Suppressor macrophage (primary cell): ENCODE measurements at places on chromosomes 3 and 15.
A peak's percentile ranks its signal among the peaks of the same experiment; 100 is the strongest.

DNA sequence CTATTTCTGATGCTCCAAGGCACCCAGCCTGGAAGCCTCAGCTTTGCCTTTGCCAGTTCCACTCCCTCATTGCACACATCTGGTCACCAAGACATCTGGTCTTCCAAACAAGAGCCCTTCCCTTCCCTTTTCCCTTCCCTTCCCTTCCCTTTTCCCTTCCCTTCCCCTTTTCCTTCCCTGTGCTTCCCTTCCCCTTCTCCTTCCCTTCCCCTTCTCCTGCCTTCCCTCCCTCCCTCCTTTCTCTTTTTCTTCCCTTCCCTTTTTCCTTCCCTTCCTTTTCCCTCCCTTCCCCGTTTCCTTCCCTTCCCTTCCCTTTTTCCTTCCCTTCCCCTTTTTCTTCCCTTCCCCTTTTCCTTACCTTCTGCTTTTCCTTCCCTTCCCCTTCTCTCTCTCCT lies 2.4 kb upstream of the CGNL1 start:
- DNase-seq = no peak

DNA sequence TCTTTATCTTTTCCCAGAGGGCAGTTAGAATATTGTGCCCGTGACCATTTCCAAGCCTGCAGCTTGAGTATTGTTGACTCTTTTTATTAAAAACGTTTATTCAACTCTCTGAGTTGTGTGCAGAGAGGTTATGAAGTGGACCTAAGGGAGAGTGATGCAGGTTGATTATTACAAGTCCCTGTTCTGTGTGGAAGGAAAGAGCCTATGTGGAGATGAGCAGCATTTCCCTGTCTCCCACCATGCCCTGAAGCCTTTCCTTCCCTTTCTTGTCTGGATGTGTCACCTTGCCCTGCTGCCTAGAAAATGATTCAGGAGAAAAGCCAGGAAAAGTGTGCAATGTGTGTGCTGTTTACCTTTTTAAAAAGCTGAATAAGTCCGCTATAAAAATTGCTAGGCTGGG lies 19.4 kb downstream of the ZPLD1 start:
- DNase-seq = no peak

GRCh38 chr3:188304501-188304900 lies 150.5 kb downstream of the LPP start:
- DNase-seq = no peak

- DNase-seq = no peak
Measured at GRCh38 chr3:149610351-149611105, 47.3 kb downstream of the WWTR1 start.

GRCh38 chr15:38035701-38036100 lies 101.3 kb downstream of the TMCO5A start:
- no peak for DNase-seq

DNA sequence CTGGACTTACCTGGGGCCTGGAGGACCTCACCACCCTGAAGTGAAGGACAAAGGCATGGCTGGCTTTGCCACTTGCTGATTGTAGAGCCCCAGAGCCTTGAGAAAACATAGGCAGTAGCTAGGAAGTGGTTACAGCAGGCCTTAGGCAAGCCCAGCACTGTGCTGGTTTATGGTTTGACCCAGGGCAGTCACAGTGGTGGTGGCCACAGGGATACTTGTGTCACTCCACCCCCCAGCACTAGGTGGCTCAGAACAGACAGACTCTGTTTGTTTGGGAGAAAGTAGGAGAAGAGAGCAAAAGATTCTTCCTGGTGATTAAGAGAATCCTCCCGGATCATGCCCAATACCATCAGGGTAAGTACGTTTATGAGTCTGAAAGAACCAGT lies 13.2 kb upstream of the COL8A1 start:
- DNase-seq = no peak

GRCh38 chr3:163929069-163929652 lies 1149.1 kb downstream of the SI start:
- DNase-seq = no peak

DNA sequence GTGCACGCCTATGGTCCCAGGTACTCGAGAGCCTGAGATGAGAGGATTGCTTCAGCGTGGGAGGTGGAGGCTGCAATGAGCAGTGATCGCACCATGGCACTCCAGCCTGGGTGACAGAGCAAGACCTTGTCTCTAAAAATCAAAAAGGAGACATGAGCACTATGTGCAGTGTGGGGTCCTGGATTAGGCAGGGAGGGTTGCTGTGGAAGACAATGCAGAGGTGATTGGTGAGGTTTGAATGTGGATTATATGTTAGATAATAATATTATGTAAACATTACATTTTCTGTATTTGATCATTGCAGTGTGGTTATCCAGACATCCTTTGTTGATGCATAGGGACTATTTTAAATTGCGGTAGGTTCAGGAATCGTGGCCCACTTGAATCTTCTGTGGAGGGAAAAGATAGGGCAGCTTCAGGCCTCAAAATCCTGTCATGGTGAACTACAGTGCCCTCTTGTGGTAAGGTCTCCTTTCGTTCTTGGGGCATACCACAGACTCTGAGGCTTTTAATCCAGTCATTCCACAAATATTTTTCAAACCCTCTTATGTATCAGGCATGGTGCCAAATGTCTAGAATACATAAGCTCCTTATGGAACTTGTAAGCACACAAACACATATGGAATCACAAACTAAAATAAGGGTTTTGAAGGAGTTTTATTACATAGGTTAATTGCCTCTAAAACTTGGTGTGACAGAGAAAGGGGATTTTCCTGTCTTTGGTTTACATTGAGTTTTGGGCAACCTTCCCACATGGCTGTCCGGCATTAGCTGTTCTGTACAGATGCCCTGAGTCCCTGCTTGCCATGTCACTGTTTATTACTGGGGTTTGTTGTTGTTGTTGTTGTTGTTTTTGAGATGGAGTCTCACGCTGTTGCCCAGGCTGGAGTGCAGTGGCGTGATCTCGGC lies 37.7 kb downstream of the GPD1L start:
- DNase-seq = peak; percentile 80

- DNase-seq = no peak
Measured at GRCh38 chr15:93206893-93207292, 117.9 kb upstream of the RGMA start.

DNA sequence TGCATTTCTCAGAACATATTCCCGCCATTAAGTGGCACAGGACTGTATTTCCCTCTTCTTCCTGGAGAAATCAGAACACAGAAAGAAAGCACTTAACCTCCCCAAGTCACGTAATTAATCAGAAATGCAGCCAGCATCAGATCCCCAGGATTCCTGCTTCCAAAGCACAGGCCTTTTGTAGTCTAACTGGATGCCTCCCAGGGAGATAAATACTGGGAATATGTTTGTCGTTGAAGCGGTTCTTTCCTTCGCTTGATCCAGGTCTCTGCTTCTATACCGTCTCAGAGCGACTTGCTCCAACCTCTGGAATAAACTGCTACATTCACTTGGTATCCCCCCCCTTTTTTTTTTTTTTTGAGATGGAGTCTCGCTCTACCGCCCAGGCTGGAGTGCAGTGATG lies 198.6 kb downstream of the KBTBD8 start:
- DNase-seq = no peak

DNA sequence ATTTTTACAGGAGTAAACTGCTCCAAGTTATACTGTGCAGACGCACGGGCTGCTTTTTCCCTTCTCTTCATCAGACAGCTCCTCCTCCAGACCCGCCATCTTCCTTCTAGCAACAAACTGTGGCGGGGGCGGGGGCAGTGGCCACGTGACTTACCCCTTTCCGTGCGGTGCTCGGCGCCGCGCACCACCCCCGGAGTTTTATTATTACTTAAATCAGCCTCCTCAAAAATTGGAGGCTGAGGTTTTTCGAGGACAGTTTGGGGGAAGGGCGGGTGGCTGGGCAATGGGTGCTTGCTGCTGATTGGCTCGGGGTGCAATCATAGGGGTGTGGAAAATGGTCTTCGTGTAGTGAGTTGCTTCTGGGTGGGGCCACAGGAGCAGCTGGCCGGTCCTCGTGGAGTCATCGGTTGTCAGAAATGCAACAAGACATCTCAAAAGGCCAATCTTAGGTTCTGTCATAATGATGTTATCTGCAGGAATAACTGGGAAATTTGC lies 77.1 kb upstream of the MFGE8 start:
- DNase-seq = no peak

DNA sequence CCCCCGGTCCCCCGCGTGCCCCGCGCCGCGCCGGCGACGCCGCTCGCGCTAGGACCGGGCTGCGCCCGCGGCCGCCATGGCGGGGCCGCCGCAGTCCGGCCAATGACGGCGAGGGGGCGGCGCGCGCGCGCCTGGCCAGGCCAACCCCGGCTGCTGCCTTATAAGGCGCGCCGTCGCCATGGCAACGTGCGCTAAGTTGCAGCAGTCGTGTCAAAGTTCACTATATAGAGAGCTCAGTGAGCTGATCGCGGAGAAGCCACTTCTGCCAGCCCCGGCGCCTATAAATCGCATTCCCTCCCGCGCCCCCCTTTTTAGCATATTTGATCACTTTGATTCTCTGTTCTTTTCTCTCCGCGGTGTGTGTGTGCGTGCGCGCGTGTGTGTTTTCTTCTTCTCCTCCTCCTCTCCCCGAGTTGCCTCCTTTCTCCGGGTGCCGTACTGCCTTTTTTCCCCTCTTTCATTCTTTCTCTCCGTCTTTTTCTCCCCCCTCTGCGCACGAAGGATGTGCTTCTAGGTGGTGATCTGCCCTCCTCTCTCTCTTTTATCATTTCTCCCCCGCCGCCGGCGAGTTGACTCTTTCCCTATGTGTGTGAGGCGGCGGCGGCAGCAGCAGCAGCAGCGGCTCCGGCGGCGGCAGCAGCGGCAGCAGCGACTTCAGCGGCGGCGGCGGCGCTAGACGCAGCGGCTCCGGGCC lies at the start of gene NR2F2:
TSS of gene NR2F2 (plus strand) at position 251 of the 694 bp plus-strand sequence. CDS start 1,406 bp downstream, outside the sequence.
- peak; percentile 96 for DNase-seq

DNA sequence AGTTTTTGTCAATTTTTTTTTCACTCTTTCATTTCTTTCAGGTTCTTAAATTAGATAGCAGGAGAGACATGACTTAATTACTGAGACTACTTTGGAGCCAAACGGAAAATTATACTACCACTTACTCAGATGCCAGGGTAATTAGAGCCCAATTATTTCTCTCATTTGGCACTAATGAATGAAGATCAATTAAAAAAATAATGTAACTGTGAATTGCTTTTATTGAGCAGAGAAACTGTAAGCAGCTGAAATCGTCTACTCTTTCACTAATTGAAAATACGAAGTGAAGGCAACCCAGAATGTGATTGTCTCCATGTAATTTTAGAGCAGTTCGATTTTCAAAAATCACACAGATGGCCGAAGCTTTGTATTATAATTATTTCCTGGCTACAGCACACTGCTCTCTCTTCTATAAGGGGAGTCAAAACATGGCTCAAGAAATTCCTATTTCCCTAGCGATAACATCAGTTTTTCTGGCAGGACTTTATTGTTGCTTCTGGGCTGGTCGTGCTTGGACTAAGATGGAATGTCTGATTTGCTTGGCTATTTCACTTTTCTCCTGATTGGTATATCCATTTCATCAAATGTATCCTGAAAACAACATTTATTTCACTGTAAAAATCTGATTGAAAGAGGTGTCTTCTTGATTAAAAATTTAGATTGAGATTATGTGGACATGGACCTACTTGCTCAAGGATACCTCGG lies 55.8 kb upstream of the PDZRN3 start:
- no peak for DNase-seq

- peak; percentile 4 for DNase-seq
Measured at GRCh38 chr15:98397419-98397818, 250.9 kb upstream of the IGF1R start.

DNA sequence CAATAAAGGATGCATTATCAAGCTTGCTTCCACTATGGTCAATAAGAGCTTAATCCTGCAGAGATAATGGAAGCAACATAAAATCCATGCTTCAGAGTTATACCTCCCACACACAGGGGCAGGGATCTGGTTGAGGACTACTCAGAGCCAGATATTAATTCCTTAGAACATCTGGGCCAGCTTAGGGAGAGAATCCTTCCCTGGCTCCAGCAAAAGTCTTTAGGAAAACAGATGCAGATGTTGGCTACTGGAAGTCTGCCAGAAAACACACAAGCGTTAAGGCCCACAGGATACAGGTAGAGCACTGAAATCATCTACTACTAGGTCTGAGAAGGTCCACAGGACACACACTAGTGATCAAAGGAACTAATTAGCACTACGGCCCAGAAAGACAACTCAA lies 25.2 kb downstream of the TMEM202 start:
- no peak for DNase-seq
